Eye (tissue), 1 donor: ENCODE measurements at places on chromosomes 1 and 21.

DNA sequence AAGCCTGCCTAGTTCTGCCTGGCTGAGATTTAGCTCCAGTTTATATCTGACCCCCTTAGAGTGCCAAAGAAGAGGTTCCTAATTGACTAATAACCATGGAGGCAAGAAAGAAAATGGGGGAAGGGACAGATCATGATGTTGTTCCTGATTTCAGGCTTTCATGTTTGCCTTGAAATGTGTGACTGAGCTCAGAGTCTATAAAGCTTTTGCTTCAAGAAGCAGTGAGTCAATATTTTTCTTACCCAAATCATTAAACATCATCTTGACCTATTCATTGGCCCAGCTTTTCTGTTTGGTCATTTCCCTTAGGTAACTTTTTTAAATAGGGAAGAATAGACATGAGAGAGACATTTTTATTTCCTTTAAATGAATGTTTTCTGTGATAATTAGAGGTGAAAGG is 55.9 kb downstream of the HHAT start:
- DNase-seq = no peak

GRCh38 chr1:32972814-32973428 is 8.3 kb upstream of the RNF19B start:
- DNase-seq = peak; percentile 91

DNA sequence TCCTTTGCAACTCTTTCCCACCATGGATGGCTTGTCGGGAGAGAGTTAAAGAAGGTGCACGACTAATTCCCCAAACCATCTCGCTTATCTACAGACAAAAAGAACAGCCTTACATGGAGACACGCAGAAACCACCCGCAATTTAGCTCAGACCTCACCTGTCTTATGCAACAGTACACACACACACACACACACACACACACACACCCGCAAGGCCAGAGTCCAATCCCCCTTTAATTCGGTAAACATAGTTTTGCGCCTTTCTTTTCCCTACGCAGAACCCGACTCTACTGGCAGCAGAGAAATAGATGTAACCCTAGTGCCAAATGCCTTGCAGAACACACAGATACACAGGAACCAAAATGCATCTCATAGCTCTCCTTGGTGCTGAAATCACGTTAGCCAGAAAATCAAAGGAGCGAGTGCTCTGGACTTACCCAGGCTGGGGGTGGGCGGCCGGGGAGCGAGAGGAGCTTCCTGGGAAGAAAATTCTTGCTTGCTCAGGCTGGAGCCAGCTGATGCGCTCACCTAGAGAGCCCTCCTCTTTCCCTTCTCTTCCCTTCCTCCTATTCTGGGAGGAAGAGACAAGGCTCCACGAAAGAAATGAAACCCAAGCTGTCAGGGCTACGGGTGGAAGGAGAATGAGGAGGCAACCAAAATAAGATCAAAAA is 470 bp downstream of the TNR start:
- peak; percentile 86 for DNase-seq

DNA sequence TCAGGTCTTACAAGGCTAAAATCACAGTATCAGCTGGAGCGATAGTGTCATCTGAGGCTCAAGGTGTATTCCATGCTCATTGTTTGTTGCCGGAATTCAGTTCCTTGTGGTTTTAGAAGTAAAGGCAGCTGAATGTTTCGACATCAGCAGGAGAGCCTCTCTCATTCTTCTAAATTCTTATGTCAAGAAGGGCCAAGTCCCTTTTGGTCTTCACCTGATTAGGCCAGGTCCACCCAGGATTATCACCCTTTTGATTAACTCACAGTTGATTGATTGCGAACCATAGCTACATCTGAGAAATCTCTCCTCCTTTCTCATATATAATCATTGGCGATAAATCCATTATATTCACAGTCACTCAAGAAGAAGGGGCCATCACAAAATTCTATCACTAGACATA is 806.7 kb upstream of the PRMT6 start:
- DNase-seq = no peak

GRCh38 chr1:25796811-25797458 is 3.1 kb upstream of the SELENON start:
- DNase-seq = peak; percentile 89

DNA sequence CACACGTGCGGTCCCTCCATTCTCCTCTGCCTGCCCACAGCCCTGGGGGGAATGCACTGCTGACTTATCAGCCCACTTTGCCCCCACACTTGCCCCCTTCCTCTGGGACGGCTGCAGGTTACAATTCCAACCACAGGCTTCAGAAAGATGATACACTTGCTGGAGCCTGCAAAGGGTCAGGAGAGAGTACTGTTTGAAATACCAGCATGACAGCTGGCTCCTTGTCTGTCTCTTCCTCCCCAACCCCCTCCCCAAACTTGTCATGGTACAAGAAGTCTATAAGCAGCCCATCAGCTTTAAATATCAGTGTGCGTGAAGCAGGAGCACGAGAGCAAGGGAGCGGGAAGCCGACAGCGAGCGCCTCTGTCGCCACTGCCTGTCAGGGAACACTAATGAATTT is 62.4 kb downstream of the ERI3 start:
- no peak for DNase-seq

- DNase-seq = peak; percentile 37
Observed at GRCh38 chr1:65045022-65045817, 78.9 kb upstream of the JAK1 start.

GRCh38 chr1:151718011-151718431 is 1.4 kb upstream of the CELF3 start:
- DNase-seq = no peak

GRCh38 chr1:2190491-2190976 is 4.0 kb downstream of the FAAP20 start:
- DNase-seq = no peak

- DNase-seq = no peak
Observed at GRCh38 chr1:103063921-103064320, 44.4 kb downstream of the COL11A1 start.

- peak; percentile 56 for DNase-seq
Observed at GRCh38 chr1:212981571-212982328, 31.4 kb downstream of the VASH2 start.

DNA sequence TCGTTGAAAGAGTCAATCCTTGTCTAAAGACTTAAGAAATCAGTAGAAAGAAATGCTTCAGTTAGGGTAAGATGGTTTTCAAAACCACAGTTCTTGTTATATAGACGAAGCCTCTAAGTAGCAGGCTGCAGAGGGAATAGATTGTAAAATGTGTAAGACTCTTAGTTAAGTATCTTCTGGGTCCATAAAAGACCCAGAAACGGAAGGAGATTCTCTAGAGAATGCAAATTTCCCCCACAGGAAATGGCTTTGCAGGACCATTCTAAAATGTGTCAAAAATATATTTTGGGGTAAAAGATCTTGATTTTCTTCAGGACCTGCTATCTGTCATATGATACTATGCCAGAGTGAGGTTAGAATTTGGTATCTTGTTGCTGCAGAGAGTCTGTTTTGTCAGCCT is 13.4 kb downstream of the OR2T1 start:
- no peak for DNase-seq

GRCh38 chr1:111990026-111990877 is 784 bp upstream of the KCND3 start:
- DNase-seq = peak; percentile 69

GRCh38 chr1:22333516-22334121 is 118.0 kb upstream of the ZBTB40 start:
- no peak for DNase-seq

GRCh38 chr1:228845101-228845500 is 109.8 kb downstream of the RHOU start:
- no peak for DNase-seq

GRCh38 chr21:46121286-46122221 is 23.6 kb downstream of the COL6A2 start:
- no peak for DNase-seq

DNA sequence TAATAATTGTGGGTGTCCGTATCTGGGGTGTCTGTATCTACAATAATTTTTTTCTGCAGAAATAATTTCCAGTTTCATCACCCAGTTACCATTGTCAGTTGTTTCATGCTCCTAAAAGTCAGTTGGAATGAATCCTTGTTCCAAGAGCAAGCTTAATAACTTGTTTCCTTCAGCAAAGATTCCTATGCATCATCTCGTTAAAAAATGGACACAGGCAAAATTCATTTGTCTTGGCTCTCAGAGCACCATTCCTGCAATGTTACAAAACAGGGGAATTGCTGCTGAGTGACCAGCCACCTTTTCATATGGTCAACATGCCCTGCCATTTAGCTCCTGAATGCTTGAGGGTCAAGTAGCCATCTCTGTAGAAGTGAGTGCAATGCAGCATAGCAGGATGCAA is 393.4 kb downstream of the KCNT2 start:
- no peak for DNase-seq

DNA sequence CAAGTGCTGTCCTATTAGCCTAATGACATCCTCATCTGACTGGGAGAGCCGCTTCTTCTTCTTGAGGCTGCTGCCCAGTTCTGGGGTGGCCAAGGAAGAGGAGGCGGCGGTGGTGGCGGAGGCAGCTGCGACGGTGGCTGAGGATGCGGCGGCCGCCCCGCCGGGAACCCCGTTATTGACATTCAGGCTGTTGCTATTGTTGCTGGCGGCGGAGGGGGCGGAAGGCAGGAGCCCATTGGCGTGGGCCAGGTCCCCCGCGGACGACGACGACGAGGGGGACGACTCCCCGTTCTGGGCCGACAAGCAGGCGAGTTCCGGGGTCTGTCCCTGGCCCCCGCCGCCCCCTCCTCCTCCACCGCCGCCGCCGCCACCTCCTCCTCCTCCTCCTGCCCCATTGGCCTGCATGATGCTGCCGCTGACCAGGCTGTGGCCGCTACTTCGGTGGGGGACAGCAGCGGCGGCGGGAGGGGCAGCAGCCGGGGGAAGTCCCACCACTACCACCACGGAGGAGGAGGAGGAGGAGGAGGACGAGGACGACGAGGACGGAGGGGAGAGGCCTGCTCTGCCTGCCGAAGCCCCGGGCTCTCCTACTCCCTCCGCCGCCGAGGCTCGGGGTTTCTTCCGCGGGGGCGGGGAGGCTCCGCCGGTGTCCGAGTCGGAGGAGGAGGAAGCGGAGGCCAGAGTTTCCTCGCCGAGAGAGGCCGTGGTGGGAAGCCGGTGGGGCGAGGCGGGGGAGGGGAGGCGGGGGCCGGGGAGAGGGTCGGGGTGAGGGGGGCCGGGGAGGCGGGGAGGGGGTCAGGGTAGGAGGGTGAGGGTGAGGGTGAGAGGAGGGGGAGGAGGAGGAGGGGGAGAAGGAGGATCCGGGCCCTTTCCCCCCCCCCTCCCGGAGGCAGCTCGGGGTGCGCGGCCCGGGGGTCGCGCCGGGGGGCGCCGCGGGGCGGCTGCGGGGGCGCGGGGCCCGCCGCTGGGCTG is 610 bp downstream of the WDR26 start:
- peak; percentile 77 for DNase-seq

GRCh38 chr21:43321111-43321510 is 105.8 kb downstream of the SIK1 start:
- no peak for DNase-seq

DNA sequence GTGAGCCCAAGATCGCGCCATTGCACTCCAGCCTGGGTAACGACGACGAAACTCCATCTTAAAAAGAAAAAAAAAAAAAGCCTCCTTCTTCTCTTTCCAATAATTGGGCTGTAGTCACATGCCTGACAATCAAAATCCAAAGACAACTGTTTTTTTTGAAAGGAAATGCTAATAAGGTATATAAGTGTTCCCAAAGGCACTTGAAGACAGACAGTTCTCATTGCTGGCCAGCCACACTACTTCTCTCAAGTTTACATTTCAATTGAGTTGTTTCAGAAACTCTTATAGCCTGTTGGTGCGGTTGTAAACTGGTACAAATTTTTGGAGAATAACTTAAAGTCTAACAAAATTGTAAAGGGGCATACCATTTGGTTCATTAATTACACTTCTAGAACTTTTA is 23.3 kb downstream of the GATAD2B start:
- no peak for DNase-seq

- no peak for DNase-seq
Observed at GRCh38 chr1:46675549-46676314, 4.1 kb downstream of the TEX38 start.

DNA sequence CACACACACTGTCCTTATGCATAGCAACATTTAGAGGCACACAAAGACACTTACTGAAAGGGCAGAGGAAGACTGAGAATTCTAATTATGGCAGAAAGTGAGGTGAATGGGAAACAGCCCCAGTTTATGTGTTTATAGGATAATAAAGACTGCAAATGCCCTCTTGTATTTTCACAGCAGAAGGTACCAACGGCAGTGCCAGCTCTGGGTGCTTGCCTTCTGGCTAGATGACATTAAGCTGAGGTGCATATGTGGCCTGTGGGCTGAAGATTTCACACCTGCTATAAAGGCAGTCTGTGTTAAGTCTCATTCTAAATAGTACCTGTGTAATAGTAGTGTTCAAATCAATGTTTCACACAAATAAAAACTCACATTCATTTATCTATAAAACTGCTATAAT is 347.2 kb upstream of the ZRANB2 start:
- no peak for DNase-seq

DNA sequence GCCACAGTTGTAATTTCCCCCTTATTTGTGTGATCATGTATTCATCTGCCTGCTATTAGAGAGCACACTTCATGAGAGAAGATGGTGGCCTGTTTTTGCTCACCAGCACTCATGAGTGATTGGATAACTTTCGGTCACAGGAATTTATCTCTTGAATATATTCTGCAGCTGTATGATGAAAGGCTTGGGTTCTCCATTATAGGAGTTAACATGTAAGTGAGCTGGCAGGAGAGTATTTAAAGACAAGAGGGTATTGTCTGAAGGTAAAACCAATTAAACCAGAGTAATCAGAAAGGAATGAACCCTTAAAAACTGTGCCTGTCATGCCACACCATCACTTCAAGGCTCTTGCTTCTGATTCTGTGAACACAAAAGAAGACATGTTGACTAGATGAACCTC is 574.9 kb upstream of the CAMK1G start:
- no peak for DNase-seq

GRCh38 chr1:232457595-232457994 is 172.3 kb downstream of the SIPA1L2 start:
- DNase-seq = no peak

DNA sequence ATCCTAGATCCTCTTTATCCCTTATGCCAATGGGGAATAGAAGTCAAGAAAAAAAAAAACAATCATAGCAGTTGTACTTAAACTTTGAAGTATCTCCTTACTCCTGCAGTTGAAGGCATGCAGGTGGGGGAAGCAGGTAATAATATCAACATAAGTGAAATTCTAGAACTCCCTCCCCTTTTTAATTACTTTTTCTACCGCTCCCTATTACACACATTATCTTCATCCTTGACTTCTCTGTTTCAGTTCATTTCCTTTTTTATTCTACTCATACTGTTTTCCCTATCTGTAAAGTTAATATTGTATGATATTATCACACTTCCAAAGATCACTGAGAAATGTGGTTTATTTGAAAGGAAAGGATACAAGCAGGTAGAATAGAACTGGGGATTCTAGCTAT is 962.0 kb downstream of the PLA2G4A start:
- DNase-seq = no peak

GRCh38 chr1:1349256-1350012 is at the start of gene DVL1:
DVL1 (minus strand) TSS chr1:1349418; CDS start chr1:1349065, 353 bp downstream.
- peak; percentile 93 for DNase-seq

DNA sequence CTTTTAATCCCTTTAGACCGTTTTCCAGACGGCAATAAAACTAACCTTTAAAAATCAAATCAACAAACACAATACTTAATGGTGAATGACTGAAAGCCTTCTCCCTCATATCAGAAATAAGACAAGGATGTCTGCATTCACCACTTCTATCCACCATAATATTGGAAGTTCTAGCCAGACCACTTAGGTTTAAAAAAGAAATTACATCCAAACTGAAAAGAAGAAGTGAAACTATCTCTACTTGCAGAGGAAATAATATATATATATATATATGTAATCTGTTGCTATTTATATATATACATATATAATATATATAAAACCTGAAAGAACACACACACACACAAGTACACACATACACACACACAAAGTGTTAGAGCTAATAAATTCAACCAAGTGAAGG is 100.4 kb downstream of the BRINP3 start:
- no peak for DNase-seq

GRCh38 chr21:31293986-31294385 is 50.1 kb downstream of the TIAM1 start:
- DNase-seq = no peak
